CD4-positive, alpha-beta T cell treated with Interleukin-4 for 4 hours (primary cell): ENCODE measurements at places on chromosomes 7 and 10.

- peak; percentile 28 for DNase-seq
These were observed 166.9 kb upstream of the RNF32 start for GRCh38 chr7:156473476-156474240.

- DNase-seq, result no peak
These were observed 161.8 kb upstream of the MTPN start for GRCh38 chr7:136138991-136139390.

DNA sequence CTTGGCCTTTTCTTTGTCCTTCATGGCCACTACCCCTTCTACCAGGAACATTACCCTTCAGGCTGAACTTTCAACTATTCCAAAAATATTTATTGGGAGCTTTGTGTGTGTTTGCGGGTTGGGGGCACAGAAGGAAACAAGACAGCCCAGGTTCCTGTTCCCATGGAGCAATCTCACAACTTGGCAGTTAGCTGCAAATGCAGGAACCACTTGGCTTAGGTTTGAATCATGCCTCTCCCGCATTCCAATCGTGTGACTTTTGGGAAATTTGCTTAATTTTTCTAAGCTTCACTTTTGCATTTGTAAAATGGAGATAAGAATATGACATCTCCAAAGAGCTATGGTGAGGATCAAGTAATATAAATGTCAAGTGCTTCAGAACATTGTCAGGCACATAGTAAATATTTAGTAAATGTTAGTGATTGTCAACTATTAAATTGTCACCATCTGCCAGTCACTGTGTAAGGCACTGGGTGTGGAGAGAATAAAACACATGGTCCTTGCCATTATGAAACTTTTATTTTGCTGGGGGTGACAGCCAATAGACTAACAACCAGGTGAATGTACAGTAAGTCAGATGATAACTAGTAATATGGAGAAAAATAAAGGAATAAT, 277.1 kb downstream of the SNX13 start:
- DNase-seq, result no peak

- no peak for DNase-seq
These were observed 429.8 kb downstream of the KCNMA1 start for GRCh38 chr10:77207828-77208185.

DNA sequence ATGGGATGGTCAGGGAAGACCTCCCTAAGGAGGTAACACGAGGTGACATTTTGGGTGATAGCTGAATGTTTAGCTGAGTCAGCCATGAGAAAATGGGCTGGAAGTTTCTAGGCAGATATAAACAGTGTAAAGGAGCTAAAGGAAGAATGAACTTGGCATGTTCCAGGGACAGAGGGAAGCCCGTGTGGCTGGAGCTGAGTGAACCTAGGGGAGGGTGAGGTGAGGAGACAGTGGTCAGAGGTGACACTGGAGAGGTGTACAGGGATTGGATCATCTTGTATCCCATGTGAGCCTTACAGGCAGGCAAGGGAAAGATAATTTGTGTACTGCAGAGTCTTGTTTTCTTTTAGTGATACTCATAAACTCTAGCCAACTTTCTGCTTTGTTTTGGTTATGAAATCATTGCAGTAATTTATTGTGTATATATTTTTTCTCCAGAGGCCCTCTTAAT, 1.8 kb downstream of the STARD3NL start:
- DNase-seq, result no peak

DNA sequence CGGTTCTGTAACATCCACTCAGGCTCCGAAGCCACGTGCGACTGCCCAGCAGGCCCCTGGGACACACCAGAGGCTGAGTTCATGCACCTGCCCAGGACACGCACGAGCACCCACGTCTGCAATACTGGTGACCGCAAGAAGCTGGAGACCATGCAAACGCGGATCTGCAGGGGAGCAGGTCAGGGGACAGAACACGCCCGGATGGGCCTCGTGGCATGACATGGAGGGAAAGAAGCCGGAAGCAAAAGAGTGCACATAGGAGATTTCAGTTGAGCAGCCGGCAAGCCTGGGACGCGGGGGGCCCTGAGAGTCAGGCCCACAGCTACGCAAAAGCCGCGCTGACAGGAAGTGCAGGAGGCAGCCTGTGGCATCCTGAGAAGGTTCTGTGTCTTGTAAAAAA, 73.7 kb downstream of the FOXL3 start:
- peak; percentile 17 for DNase-seq

GRCh38 chr10:66045859-66046258, 880.0 kb upstream of the LRRTM3 start:
- DNase-seq, result no peak

GRCh38 chr10:129850316-129850715, 113.8 kb downstream of the EBF3 start:
- no peak for DNase-seq

DNA sequence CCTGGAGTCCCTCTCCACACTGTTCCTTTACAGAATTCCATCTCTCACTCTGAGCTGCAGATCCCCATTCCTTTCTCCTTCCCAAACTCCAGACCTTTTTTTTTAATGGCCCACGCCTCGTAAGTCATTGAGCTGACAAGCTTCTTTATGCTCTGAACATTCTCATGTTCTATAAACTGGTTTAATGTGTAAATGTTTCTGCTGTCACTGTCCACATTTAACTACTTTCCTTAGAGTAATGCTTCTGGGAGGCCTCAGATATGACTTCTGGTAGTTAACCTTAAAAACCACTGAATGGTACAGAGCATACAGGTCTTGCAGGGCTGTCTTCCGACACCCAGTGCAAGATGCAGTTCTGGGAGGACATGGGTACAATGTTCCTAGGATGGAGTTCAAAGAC, 71.1 kb upstream of the CAMK2B start:
- no peak for DNase-seq

- no peak for DNase-seq
These were observed 57.0 kb downstream of the HIPK2 start for GRCh38 chr7:139720705-139721231.

GRCh38 chr10:111974325-111974724, 209.2 kb downstream of the GPAM start:
- no peak for DNase-seq

DNA sequence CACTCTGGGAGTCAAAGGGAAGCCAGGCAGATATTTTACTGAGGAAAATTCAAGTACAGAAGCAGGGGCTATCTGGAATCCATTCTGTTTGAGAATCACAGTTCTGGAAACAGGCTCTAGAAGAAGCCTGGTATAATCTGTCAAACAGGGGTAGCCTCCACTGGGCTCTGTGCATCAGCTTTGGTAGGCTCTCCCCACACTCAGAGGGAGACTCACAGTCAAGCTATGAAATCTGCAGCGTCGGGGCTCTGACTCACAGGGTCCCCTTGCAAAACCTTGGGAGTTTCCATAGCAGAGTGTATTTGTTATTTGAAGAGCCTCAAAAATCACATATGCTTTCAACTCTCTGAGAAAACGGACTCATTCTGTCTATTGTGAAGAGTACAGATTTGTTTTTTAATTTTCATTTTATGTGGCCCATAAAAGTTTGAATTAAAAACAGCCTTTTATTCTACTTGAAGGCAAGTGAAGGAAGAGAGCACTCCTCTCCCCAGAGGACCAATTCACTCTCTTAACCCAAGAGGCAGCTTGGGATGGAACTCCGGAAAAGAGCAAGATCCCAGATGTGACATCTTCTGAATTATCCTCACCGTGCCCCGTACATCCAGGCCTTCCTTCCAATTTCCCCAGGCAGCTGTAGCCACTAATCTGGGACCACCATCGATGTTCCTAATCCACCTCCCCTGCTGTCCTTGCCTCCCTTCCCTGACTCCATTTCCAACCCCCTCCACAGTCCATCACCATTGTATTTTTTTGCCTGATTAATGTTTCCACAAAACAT, 590.9 kb upstream of the MGMT start:
- no peak for DNase-seq

- no peak for DNase-seq
These were observed 94.0 kb downstream of the PTPRZ1 start for GRCh38 chr7:121966935-121967332.

DNA sequence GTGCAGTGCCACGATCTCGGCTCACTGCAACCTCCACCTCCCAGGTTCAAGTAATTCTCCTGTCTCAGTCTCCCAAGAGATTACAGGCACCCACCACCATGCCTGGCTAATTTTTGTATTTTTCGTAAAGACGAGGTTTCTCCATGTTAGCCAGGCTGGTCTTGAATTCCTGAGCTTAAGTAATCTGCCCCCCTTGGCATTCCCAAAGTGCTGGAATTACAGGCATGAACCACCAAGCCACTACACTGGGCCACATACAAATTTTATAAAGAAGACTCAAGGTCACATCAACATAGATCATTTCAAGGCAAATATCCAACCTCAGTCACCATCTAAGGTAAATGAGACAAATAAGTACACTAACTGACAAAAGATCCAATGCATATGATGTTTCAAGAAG, 32.1 kb downstream of the IGF2BP3 start:
- no peak for DNase-seq

GRCh38 chr10:126090911-126091728, 194.8 kb downstream of the FANK1 start:
- DNase-seq, result no peak

GRCh38 chr7:107538001-107538400, 25.7 kb downstream of the COG5 start:
- DNase-seq, result no peak

DNA sequence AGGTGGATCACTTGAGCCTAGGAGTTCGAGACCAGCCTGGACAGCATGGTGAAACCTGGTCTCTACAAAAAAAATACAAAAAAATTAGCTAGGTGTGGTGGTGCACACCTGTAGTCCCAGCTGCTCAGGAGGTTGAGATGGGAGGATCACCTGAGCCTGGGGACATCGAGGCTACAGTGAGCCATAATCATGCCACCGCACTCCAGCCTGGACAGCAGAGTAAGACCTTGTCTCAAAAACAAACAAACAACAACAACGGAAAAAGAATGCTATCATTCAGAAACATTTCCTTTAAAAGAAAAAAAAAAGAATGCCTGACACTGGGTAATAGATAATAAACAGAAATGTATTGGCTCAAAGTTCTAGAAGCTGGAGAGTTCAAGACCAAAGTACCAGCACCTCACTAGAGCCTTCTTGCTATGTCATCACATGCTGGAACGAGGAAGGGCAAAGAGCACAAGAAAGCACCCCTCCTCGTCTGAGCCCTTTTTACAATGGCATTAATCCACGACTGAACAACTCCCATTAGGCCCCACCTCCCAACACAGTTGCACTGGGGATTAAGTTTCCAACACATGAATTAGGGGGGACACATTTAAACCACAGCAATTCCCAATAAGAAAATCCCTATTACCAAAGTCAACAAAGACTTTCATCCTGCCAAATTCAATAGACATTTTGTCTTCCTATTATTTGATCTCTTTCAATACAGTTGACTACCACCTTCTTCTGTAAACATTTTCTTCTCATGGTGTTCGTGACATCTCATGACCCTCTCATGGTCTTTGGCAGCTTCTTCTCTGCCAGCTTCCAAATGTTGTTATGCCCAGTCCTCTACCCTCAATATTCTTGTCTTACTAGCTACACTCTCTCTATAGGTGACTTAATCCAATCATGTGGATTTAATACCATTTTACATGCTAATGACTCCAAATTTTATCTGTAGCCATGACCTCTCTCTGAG, 20.0 kb downstream of the AKR1D1 start:
- DNase-seq, result no peak
